ENCODE measurements at places on chromosomes 6 and 20. TPM values are rescaled to one million over a fixed set of nuclear protein-coding genes. Genes with fewer than 3 reads are reported as not detected.

- no peak for DNase-seq
Observed at GRCh38 chr6:38051819-38052434, 232.4 kb downstream of the ZFAND3 start.

DNA sequence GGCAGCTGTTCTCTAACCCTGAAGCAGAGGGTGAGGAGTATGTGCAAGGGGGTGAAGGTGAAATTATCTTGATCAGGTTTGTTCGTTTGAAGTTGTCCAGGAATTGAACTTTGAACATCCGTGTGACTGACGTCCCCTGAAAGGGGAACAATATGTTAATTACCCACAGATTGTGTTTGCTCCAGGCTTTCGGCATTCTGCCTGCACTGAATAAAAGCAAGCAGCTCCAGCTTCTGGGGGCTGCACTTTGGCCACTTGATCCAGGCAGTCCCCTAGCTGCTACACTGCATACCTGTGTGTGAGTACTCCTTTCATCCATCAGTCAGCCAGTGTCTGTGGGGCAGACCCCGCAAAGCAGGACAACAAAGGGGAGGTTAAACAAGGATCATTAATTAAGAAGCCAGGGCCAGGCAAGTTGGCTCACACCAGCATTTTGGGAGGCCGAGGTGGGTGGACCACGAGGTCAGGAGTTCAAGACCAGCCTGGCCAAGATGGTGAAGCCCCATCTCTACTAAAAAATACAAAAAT lies 104.8 kb upstream of the BTN3A2 start:
- no peak for DNase-seq

- DNase-seq: peak; percentile 70
Observed at GRCh38 chr6:4460586-4461475, 315.4 kb upstream of the CDYL start.

GRCh38 chr20:57585466-57586213 lies 24.7 kb downstream of the PCK1 start:
- DNase-seq: no peak

GRCh38 chr6:131551902-131552301 lies 21.1 kb upstream of the ARG1 start:
- no peak for DNase-seq

GRCh38 chr20:40868551-40869217 lies 159.9 kb upstream of the TOP1 start:
- DNase-seq: no peak

- DNase-seq: no peak
Observed at GRCh38 chr20:44350567-44350966, 4.9 kb upstream of the HNF4A start.

GRCh38 chr20:22339946-22340345 lies 244.4 kb downstream of the FOXA2 start:
- no peak for DNase-seq

DNA sequence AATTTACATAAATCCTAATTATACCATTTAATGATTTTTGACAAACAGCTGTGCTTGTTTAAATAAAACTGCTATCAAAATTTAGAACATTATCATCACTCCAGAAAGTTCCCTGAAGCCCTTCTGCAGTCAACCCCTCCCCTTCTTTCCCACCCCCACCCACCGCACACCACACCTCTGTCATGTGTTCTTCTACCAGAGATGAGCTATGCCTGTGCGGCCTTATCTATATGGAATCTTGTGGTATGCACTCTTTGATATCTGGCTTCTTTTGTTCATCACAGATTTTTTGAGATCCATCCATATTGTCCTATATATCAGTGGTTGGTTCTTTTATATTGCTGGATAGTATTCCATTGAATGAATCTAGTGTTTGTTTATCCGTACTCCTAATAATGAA lies 7.2 kb downstream of the MYLIP start:
- no peak for DNase-seq

- DNase-seq: no peak
Observed at GRCh38 chr20:40657526-40657925, 31.5 kb downstream of the MAFB start.

- DNase-seq: no peak
Observed at GRCh38 chr6:34745277-34746103, 11.8 kb upstream of the SNRPC start.

- DNase-seq: peak; percentile 53
Observed at GRCh38 chr6:170200458-170200891, 90.4 kb downstream of the DLL1 start.

DNA sequence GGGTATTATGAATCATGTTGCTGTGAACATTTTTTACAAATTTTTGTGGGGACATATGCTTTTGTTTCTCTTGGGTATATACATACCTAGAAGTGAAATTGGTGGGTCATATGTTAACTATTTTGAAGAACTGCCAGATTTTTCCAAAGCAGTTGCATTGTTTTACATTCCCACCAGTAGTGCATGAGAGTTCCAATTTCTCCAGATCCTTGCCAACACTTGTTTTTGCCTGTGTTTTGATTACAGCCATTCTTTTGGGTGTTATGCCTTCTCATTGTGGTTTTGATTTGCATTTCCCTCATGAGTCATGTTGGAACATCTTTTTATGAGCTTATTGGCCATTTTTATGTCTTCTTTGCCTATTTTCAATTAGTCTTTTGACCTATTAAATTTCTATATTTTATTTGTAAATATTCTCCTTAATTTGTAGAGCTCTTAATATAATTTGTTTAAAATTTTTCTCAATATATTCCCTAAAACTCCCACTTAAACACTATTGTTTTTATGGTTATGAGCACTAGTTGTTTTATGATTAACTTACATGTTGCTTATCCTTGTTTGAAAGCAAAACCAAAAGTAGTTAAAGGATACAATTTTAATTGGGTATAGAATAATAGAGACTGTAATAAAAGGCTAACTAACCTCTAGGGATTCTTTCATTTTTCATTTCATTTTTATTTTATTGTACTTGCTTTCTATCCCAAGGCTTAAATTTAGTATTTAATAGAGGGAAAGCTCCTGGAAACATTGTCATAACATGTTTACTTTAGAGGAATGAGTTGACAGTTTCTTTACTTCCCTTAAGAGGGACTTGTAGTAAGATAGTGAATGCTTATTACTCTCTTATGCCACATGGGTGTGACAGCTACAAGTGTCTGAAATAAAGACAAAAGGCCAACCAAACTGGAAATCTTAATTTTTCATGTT lies 5.5 kb downstream of the UBR2 start:
- no peak for DNase-seq

DNA sequence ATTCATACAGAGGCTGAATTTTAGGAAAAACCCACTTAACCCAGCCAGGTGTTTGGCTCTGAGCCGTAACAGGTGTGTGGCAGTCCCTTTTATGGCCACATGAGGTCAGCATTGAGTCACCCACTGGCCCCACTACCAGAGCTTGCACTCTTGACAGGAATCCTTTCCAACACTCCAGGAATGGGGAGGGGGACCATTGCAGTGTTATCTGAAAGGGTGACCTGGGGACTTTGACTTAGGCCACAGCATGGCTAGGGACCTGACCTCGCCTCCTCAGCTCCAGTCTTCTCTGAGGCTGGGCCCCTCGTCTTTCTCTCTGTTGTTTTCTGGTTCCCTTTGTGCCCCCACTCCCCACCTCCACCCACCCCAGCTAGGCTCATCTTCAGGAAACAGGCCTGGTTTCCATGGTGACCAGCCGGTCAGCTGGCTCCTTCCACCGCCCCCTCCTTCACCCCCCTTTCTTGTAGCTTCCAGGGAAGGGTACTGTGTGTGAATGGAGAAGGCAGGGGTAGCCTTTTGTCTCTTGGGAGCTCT lies 2.1 kb upstream of the TMEM151B start:
- DNase-seq: no peak

GRCh38 chr6:37867756-37868446 lies 48.4 kb downstream of the ZFAND3 start:
- no peak for DNase-seq

DNA sequence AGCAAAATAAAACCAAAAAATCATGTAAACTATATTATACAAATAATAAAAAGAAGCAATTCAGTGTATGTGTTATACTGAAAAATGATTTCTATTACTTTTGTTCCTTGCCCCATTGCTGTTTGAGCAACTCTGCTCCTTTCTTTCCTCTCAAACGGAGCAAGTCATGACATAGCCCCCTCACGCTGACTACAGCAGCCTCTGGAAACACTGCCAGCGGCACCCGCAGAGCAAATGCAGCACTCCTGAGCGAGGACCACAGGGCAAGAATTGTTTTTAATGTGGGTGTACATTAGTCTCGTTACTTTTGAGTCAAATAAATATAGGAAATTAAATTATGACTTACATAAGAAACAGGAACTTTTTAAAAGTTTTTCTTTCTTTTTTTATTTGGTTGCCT lies 350.1 kb upstream of the HSF2 start:
- DNase-seq: no peak

DNA sequence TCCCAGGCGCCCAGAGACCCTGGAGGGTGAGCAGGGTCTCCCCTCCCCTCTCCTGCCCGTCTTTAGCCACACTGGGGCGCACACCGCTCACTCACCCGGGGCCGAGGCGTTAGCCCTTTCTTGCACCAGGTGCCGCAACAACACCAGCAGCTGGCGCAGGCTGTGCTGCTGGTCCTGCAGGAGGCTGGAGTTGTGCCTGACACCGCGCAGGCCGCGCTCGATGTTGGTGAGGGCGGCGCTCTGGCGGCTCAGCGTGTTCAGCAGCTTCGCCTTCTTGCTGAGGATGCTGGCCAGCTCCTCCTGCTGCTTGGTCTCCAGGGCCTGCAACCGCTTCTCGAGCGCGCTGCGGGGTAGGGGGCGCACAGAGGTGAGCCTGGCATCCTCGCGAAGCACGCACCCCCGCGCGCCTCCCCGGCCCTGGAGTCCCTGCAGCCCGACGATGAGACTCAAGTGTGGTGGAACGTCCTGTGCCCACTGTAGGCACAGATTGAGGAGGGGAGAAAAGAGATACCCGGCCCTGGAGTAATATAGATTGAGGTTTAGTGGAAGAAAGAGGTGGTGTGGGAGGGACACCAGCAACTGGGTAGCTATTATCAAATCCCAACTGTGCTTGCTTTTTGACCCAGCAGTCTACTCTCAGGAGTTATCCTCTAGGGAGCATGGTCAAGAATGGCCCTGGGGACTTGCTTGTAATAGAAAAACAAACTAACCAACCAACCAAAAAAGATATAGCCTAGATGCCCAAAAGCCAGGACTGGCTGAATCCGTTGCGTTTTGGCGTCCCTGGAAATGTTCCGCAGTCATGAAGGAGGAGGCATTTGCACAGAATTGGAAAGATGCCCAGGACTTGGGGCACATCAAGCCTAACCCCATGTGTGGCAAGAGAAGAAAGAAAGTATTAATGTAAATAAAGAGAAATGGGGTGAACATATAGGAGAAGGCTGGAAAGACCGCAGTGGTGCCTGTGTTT lies 30.9 kb downstream of the ANGPT4 start:
- no peak for DNase-seq

DNA sequence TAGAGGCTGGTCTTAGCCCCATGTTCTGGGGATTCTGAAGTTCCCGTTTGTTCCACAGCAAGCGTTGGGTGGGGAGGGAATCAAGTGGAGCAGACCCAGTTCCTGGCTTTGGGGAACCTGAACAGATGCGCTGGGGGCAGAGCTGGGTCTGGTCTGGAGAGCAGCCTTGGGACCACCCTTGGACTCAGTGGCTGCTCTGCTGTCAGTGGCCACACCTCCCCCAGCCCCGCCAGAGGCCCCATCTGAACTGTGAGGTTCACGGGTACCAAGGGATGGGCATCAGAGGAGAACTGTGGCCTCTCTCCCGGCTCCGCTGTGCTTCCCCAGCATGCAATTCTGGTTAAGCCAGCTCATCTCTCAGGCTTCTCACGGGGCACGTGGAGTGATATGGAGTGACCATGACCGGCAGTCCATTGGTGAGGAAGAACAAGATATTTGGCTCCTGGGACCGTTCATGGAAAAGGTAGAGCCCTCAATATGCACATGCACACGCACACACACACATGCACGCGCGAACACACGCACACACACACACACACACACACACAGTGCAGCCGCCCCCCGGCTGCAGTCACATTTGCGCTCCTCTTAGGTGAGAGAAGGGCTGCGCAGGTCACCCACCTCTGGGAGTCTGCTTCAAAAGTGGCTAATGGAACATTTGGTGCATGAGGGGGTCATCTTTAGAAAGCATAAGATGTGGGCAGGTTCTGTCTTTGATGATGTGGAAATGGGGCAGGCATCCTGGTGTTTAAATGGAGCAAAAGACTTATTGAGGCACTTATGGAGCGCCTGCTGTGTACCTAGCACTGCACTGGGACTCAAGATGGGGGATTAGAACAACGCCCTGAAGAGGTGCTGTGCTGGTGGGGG lies 6.0 kb downstream of the DLGAP4 start:
- peak; percentile 67 for DNase-seq

GRCh38 chr6:140438346-140438735 lies 1063.9 kb upstream of the CITED2 start:
- no peak for DNase-seq

- no peak for DNase-seq
Observed at GRCh38 chr20:25571817-25572216, 13.5 kb downstream of the NINL start.

- no peak for DNase-seq
Observed at GRCh38 chr6:5453546-5453945, 192.2 kb downstream of the FARS2 start.

GRCh38 chr20:37392441-37393195 lies 46.7 kb downstream of the SRC start:
- DNase-seq: no peak

Gene BMP2
- 40.4 TPM for total RNA-seq

Gene LINC00237
- 0.83 TPM for total RNA-seq

Gene RPS10
- total RNA-seq: 1,674 TPM

Gene GRIK2
- 4.1 TPM for total RNA-seq

Gene ZBTB12
- total RNA-seq: 1.9 TPM

Gene NRN1
- total RNA-seq: 10.5 TPM

Gene MACROD2
- 16.2 TPM for total RNA-seq

Gene CLPSL2
- not detected for total RNA-seq

Gene ANKRD6
- total RNA-seq: 4.1 TPM

Gene PAK5
- total RNA-seq: not detected

Gene ZNF391
- total RNA-seq: 1.4 TPM

Gene WFDC10B
- not detected for total RNA-seq

Gene KAT14
- total RNA-seq: 22.0 TPM

Gene TGM2
- 3.5 TPM for total RNA-seq
